Ascending aorta (tissue), 2 donors: ENCODE measurements at places on chromosomes 3 and 15.

DNA sequence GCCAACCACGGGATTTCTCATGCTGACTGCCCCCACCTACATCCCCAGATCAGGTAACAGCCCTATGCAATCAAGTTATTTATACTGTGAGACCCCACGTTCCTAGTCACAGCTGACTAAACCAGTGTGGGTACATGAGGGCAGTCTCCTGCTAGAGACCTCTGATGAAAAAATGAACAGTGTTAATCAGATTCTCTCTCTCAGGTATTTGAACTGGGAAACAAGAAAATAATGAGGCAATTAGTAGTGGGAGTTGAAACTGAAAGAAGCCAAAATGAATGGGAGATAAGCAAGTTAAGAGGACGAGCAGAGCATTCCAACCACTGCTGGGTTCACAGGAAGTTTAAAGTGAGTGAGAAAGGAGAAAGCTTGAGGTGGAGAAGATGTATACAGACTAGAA is 98.5 kb upstream of the MYO5C start:
- no peaks in the 10 kb centered on the region for H3K4me1 ChIP-seq
- H3K27me3 ChIP-seq: no peaks in the 10 kb centered on the region
- no peak for DNase-seq
- peaks cover 18% of the 10 kb centered on the region for H3K36me3 ChIP-seq

DNA sequence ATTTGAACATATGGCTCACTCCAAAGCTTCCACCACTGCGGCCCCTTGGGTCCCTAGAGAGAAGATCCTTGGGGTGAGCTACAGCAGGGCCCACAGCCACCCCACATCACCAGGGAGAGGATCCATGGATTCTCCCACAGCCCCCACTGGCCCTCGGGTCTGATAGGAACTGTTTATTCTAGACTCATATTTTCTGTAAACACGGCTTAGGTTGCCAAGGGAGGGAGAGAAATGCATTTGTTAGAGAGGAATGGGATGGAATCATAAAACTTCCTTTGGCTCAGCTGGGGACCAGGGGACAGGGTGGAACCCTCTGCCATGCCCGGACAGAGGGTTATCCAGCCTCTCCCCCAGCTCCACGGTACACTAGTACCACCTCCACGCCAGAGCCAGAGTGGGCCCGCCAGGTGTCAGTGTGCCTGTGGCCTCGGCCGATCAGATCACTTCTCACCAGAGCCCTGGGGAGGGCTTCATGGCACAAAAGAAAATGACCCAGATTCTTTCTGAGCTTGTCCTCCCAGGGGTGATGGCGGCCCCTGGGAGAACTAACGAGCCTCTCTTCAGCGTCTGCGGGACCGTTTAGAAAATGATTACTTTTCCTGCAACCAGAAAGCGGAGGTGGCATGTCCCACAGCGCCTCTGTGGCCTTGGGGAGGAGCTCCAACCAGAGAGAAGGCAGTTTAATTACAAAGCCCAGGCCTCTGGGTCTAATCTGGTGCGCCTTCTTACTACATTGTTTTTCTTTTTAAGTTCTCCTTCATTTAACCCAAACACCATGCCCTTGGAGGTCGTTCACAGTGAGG is 33.7 kb downstream of the ADCY5 start:
- H3K4me3 ChIP-seq: no peak overlapping the region
- peaks cover 82% of the 10 kb centered on the region for H3K4me1 ChIP-seq
- peak overlapping the region; percentile 87 for H3K27ac ChIP-seq
- no peaks in the 10 kb centered on the region for H3K27me3 ChIP-seq
- DNase-seq: no peak

- no peaks in the 10 kb centered on the region for H3K4me1 ChIP-seq
- no peak for DNase-seq
- H3K27me3 ChIP-seq: no peaks in the 10 kb centered on the region
- H3K36me3 ChIP-seq: no peaks in the 10 kb centered on the region
Measured at GRCh38 chr3:154338008-154338407, 13.7 kb upstream of the DHX36 start.

GRCh38 chr3:111072031-111072921 is 660 bp downstream of the NECTIN3 start:
- no peaks in the 10 kb centered on the region for H3K27me3 ChIP-seq
- no peaks in the 10 kb centered on the region for H3K4me1 ChIP-seq
- peak overlapping the region; percentile 94 for H3K27ac ChIP-seq
- DNase-seq: no peak
- H3K4me3 ChIP-seq: peak overlapping the region; percentile 95

DNA sequence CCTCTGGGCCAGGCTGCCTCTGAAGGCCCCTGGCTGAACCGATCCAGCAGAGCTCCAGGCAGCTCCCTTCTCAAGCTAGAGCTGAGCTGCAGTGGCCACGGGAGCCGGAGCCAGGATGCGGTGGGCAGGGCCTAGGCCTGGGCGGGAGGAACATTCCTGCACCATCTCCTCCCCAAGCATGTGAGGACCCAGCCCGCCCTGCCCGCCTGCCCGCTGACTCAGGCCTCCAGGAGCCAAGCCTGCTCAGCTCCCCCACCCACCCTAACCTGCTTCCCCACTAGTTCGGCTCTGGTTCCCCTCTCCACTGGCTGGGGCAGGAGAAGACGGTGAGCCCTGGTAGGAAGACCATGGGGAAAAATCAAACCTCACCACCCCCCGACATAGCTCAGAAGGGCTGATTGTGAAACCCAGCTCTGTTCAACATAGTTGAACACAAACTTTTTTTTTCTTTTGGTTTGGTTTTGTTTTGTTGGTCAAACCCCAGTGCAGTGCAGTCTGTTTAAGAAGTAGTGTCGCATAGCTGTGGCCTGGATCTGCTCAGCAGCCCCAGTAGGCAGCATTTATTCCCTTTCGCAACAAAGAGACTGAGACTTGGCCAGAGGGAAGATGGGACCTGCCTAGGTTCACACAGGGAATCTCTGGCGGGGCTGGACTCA is 13.5 kb downstream of the SNX33 start:
- peaks cover 51% of the 10 kb centered on the region for H3K4me1 ChIP-seq
- no peaks in the 10 kb centered on the region for H3K27me3 ChIP-seq
- H3K36me3 ChIP-seq: peaks cover 15% of the 10 kb centered on the region
- H3K27ac ChIP-seq: peak overlapping the region; percentile 97
- peak; percentile 66 for DNase-seq

- DNase-seq: no peak
- no peaks in the 10 kb centered on the region for H3K36me3 ChIP-seq
- H3K4me1 ChIP-seq: peaks cover 6% of the 10 kb centered on the region
- no peak overlapping the region for H3K27ac ChIP-seq
Measured at GRCh38 chr3:107205358-107205757, 171.9 kb upstream of the CCDC54 start.

GRCh38 chr15:65413760-65414144 is 9.0 kb downstream of the IGDCC4 start:
- H3K27me3 ChIP-seq: no peaks in the 10 kb centered on the region
- H3K36me3 ChIP-seq: no peaks in the 10 kb centered on the region
- DNase-seq: no peak
- H3K4me1 ChIP-seq: no peaks in the 10 kb centered on the region
- H3K27ac ChIP-seq: no peak overlapping the region

DNA sequence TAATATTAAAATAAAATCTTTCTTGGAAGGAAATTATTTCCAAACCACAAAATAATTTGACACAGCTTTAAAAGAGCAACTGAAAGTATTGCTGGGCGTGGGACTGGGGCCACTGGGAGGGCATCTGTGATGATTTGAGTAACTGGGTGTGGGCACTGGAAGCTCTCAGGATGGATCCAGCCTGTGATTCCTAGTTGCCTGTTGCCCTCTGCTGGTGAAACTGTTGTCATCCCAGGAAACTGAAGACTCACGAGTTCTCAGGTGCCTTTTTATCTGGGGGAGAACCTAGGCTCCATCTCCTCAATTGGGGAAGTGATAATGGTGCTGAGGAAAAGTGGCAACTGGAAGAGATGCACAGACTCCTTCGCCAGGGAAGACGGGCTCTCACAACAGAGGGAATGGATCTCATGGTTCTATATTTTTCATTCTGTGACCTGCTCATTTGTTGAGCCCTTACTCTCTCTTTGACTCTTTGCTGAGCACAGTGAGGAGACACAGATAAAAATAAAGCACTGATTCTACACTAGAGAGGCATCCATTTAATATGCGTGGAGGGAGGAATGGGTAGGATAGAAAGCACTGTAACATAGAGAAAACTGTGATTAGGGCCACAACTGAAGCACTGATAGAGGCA is 61.6 kb downstream of the TPRG1 start:
- H3K36me3 ChIP-seq: no peaks in the 10 kb centered on the region
- DNase-seq: no peak
- no peaks in the 10 kb centered on the region for H3K27me3 ChIP-seq
- no peaks in the 10 kb centered on the region for H3K4me1 ChIP-seq
- H3K27ac ChIP-seq: no peak overlapping the region

DNA sequence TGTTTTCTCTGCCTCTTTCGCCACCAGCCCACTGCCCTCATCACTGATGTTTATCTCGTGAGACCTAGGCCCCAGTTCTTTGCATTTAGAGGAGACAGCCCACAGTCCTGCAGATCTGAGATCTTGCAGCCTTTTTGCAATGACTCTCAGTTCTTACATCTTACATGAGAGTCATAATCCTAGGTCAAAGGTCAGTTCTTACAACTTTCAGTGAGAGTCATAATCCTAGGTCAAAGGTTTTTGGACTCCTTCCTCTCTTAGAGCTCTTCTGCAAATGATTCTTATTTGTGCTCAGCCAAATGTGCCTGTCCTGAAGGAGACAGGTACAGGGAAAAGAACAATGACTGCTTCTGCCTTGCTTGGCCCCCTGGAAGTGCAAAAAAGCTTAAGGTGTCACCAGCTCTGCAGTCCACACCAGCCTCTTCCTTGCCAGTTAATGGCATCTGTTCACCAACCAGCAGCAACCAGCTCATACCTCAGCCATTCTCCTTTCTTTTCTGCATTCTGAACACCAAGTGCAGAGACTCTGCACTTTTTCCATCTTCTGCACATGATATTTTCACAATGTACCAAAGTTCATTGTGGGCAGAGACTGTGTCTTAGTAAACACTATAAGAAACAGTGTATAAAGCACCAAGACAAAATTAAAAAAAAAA is 67.1 kb downstream of the ABHD5 start:
- DNase-seq: no peak
- H3K27ac ChIP-seq: no peak overlapping the region
- H3K4me3 ChIP-seq: no peak overlapping the region
- H3K36me3 ChIP-seq: no peaks in the 10 kb centered on the region
- peaks cover 7% of the 10 kb centered on the region for H3K4me1 ChIP-seq
